Activated CD4-positive, alpha-beta T cell treated with anti-CD3 and anti-CD28 coated beads for 24 hours (primary cell): ENCODE measurements at places on chromosomes 16 and 17.

GRCh38 chr17:41777574-41778188 is 8.8 kb downstream of the JUP start:
- DNase-seq: no peak

DNA sequence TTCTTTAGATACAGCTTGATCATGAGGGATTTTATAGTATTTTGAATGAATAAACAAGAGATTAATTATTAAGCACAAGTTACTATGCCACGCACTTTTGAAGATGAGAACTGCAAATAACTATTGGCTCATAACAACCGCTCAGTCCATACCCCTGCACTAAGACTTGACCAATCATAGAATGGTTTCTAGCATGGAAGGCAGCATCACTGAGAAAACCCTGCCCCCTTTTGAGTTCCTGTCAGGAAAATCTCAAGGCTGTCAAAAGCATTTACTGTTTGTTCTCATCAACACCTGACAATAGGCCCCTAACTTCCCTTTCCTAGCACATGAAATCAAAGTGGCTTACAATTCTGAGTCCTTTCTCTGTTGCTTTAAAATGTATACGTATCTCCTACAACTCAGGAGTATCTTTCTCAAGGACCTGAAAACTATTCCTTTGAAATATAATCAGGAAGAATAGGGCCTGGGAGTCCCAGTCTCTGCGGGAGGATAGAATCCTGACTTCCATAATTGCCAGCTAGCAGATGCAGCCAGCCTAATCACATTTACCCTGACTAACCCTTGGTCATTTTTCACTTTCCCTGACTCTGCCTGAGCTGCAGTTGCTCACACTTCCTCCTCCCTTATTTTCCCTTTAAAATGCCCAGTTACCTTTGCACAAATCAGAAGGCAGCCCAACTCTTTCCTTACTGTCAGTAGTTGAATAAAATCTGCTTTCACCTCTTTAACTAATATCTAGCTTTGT is 9.1 kb upstream of the MMD start:
- DNase-seq: no peak

DNA sequence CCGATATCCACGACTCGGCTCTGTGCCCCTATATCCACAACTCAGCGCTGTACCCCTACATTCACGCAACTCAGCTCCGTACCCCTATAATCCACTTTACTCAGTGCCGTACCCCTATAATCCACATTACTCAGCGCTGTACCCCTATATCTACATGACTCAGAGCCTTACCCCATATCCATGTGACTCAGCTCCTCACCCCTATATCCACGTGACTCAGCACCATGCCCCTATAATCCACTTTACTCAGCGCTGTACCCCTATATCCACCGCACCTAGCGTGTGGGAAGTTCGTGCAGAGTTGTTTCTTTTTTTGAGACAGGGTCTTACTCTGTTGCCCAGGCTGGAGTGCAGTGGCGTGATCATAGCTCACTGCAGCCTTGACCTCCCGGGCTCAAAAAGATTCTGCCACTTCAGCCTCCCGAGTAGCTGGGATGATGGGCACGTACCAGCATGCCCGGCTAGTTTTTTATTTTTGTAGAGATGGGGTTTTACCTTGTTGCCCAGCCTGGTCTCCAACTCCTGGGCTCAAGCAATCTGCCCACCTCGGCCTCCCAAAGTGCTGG is 17.4 kb downstream of the CYB5D2 start:
- no peak for DNase-seq

DNA sequence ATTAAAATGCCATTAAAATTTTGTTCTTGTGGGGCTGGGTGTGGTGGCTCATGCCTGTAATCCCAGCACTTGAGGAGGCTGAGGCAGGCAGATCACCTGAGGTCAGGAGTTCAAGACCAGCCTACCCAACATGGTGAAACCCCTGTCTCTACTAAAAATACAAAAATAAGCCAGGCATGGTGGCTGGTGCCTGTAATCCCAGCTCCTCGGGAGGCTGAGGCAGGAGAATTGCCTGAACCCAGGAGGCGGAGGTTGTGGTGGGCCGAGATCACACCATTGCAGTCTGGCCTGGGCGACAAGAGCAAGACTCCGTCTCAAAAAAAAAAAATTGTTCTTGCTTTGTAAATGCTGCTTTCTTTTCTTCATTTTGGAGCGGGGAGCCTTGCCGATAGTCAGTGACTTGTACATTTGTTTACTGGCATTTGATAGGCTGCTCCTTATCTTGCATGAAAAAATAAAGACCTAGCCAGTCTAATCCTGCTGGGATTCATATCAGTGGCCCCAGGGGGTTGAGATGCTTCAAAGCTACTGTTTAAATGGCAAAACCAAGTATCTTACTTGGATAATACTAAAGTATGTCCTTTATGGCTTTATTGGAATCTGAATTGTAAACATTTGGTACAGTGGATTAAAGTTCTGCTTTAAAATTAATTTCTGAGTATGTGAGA is 3.3 kb upstream of the CLTC start:
- no peak for DNase-seq

DNA sequence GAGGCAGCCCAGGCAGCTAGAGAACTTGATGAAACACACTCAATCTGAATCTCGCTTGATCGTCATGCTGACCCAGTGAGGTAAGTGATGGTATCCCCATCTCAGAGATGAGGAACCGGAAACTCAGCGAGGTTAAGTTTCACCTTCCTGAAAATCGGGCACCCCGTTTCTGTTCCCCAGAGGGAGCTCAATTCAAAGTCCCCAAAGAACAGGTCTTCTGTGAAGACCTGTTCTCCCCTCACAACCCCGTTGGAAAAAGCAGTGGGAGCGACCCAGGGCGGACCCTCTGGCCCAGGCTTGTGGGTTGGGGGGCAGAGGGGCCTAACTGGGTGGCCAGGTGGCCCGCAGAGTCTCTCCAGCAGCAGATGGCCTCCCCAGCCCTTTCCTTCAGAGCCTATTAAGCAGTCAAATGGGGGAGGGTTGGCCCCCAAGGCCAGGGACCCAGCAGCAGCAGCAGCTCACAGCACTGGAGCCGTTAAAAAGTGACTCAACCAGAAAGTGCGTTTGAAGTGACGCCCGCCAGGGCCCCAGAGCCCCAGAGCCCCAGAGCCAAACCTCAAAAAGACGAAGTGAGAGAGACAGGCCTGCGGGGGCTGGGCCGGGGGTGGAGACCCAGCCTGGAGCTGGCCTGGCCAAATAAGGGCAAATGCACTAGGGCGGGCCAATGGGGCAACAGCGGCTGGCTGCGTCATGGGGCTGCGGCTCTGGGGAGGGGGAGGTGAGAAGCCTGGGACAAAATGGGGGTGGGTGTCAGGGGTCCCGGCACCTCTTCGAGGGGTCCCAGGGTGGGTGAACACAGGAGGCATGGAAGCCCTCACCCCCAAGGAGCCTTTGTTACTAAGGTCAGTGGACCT is 9.2 kb upstream of the TSPOAP1 start:
- DNase-seq: peak; percentile 87

DNA sequence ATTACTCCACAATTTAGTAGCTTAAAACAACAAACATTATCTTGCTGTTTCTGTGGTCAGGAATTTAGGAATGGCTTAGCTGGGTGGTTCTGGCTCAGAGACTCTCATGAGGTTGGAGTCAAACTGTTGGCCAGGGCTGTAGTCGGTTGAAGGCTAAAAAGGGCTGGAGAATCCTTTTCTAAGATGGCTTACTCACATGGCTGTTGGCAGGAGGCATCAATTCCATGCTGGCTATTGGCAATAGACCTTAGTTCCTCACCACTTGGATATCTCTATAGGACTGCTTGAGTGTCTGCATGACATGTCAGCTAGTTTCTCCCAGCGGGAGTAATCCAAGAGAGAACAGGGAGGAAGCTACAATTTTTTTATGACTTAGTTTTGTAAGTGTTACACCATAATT is 6.6 kb upstream of the EFCAB13 start:
- DNase-seq: no peak

DNA sequence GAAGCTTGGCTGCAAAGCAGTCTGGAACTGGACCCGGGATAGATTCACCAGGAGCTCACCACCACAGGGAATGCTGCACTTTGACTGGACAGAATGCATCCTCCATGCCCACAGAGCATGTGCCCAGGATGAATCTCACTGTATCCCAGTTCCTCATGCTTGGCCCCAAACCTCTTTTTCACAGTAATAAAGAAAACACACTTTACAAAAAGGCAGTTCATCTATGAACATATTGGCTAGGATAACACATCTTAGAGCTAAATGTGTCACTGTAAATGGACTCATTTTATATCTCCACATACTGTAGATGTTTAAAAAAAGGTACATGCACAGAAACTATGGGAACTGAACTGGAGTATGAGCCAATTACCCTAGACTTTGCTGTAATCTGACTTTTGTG is 266.9 kb downstream of the TOX3 start:
- DNase-seq: no peak

GRCh38 chr16:24975428-24975889 is 39.7 kb downstream of the ARHGAP17 start:
- DNase-seq: peak; percentile 4

- DNase-seq: no peak
Measured at GRCh38 chr17:68468334-68468733, 11.0 kb upstream of the WIPI1 start.

DNA sequence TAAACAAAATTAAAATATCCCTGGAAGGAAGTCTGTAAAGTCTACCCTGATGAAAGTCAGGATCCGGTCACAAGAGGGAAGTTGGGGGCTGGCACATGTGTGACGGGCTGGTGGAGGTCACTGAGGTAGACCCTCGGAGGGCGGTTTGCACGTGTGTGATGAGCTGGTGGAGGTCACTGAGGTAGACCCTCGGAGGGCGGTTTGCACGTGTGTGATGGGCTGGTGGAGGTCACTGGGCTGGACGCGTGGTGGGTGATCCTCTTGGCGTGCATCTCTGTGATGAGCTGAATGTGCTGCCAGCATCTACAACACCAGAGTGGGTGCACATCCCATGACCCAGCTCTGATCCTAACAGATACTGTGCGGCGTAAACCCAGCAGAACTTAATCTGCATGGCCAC is 43.7 kb upstream of the METRNL start:
- DNase-seq: no peak

DNA sequence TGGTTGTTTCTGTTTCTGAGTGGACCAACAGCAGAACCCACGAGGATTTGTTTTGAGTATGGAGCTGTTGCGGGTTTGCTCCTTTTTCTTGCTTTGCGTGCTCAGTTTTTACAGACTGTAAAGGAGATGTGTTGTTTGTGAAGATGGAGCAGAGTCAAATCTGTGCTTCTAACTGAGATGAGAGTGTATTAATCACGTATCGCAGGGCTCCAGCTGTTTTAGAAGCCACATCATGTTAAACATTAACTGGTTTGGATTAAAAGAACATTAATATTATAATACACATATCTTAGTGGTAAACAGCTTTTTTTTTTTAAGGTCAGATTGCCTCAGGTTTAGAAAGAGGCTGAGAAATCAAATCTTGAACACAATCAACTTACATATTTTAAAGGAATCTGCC is 69.4 kb downstream of the YPEL2 start:
- DNase-seq: no peak

GRCh38 chr17:43327421-43327820 is 71.4 kb upstream of the ARL4D start:
- no peak for DNase-seq
